Cortex of kidney (tissue), 1 donor: ENCODE measurements at places on chromosomes 7 and 10.

GRCh38 chr10:23186178-23186577 is 5.9 kb upstream of the PTF1A start:
- DNase-seq: no peak

- no peak for DNase-seq
Observed at GRCh38 chr7:29248713-29249382, 54.3 kb downstream of the CHN2 start.

DNA sequence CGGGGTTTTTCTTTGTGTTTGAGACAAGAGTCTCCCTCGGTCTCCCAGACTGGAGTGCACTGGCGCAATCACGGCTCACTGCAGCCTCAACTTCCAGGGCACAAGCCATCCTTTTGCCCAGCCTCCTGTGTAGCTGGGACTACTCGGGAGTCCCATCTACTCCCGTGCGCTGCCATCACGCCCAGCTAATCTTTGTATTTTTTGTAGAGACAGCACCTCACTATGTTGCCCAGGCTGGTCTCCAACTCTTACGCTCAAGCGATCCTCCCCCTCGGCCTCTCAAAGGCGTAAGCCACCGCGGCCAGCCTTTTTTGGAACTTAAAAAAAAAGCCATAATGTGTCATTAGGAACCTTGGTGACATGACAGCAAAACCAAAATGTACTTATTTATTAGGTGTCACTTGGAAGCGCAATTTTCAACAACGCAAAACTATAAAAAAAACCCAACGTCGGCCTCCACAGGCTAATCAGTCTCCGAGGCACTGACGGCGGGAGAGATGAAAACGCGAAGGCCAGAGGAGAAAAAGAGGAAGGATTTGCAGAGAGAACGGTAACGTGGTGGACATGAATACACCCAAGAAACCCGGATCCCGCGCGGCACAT is 911 bp upstream of the HNRNPH3 start:
- DNase-seq: no peak

GRCh38 chr7:81439591-81439990 is 330.3 kb downstream of the HGF start:
- DNase-seq: no peak

- no peak for DNase-seq
Observed at GRCh38 chr10:112082120-112082519, 101.4 kb downstream of the GPAM start.

DNA sequence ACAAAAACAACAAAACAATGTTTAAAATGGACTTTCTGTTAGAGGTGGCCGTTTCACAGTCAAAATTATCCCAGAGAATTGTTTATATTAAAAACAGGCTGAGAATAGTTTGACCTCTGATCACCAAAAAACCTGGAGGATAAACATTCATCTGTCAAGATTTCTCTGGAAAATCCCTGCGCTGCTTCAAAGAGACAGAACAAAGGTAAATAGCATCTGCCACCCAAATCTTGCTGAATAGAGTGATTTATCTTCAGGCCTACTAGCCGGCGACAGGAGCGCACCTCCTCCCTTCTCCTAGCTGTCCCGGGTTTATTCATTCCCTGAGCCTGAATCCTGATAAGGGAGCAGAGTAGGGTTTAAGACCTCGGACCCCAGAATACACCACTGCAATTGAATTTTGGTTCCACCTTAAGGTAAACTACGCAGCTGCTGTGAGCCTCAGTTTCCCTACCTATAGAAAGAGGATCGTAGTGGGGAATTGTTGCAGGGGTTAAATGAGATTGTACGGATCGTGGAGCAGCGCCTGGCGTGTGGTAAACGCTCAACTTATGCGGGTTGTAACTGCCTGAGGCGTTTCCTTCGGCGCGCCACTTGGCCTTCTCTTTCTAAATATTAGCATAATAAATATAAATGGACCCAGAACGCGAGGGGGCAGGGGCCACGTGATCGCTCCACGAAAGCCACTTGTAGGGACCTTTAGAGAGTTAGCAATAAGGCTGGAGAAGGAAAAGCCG is 498 bp upstream of the ST7 start:
- DNase-seq: no peak

DNA sequence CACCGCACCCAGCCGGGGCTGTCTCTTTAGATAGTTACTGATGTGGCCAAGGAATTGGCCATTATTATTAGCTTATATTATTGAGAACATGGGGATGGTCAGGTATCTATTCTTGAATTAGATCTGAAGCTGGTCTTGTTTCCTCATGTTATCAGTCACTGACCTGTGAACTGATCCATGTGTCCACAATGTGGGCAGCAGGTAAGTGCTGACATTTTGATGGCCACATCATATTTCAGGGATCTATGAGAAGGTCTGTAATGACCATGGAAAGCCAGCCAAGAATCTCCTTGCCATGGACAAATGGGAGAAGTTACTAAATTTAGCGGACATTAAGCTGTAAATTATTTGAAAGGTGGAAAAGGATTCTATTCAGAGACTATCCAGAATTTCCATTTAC is 61.4 kb downstream of the GBF1 start:
- no peak for DNase-seq

DNA sequence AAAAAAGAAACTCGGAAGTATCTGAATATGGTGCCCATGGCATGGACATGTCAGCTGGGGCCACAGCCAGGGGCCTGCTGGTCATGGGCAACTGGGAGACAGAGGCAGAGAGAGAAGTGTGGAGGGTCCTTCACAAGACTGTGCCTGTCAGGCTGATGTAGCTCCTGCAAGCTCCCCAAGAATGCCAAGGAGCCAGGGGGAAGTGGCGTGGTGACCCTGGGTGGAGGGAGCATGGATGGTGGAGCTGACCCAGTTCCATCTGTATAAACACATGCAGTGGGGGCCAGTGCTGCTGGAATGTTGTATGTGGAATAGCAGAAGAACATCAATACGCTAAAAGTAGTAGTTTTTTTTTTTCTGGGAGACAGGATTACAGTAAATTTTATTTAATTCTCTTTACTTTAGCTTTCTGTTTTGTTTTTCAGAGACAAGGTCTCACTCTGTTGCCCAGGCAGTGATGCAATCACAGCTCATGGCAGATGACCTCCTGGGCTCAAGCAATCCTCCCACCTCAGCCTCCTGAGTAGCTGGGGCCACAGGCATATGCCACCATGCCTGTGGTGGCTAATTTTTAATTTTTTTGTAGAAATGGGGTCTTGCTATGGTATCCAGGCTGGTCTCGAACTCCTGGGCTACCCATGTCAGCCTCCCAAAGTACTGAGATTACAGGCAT is 10.5 kb upstream of the ZMIZ2 start:
- DNase-seq: no peak

DNA sequence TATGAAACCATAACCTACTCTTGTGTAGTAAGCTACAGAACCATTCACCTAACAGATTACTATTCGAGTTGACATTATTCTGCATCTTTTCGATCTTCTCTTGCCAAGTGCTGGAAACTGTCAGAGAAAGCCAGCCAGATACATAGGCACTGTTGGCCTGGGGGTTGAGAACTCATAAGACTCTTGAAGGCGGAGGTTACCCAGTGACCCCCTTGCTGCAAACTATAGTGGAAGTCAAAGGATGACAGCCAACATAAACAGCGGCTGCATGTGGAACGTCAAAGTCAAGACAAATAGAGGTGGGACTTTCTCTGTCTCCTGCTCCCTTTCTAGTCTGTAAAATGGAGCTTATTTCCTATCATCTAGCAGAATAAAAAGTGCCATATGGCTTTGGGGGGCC is 394.2 kb downstream of the LRMDA start:
- no peak for DNase-seq

DNA sequence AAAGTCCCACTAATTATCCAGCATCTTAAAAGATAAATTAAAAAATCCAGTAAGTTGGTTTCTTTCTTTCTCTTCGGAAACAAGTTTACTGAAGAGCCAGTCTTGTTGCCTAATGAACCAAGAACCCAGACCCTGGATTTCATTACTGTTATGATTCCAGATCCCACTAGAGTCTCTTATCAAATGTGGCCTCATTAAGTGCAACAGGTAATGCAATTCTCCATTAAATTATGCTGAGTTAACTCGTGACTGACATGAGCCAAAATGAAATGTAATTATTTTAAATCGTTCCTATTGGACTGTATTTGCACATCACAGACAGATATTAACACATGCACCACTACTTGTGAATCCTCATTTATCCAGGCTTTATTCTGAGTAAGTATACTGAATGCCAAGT is 115.6 kb downstream of the NXPH1 start:
- no peak for DNase-seq

DNA sequence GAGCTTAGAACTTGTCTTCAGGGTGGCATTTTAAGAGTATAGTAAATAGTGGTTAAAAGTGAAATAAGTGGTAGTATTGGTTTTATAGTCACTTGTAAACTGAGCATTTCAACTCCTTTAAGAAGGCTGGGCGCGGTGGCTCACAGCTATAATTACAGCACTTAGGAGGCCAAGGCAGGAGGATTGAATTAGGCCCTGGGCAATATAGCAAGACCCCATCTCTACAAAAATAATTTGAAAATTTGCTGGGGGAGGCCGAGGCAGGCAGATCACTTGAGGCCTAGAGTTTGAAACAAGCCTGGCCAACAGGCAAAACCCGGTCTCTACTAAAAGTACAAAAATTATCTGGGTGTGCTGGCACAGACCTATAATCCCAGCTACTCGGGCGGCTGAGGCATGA is 64.4 kb upstream of the BAMBI start:
- DNase-seq: no peak

- DNase-seq: no peak
Observed at GRCh38 chr7:94368371-94368791, 26.3 kb upstream of the COL1A2 start.

GRCh38 chr10:9965341-9965740 is 1052.3 kb upstream of the CELF2 start:
- DNase-seq: no peak

GRCh38 chr7:149877890-149878522 is 4.2 kb downstream of the ATP6V0E2 start:
- DNase-seq: no peak
